H9 (cell line): ENCODE measurements at places on chromosomes 16 and 17. TPM values are rescaled to one million over a fixed set of nuclear protein-coding genes. Genes with fewer than 3 reads are reported as not detected.

SSTR5 gene
- 0.22 and 0.37 TPM in 2 replicates for total RNA-seq

PTRH2 gene
- total RNA-seq: 40.4 and 40.8 TPM in 2 replicates

OSGIN1 gene
- total RNA-seq: 0.48 and 0.63 TPM in 2 replicates

DNA sequence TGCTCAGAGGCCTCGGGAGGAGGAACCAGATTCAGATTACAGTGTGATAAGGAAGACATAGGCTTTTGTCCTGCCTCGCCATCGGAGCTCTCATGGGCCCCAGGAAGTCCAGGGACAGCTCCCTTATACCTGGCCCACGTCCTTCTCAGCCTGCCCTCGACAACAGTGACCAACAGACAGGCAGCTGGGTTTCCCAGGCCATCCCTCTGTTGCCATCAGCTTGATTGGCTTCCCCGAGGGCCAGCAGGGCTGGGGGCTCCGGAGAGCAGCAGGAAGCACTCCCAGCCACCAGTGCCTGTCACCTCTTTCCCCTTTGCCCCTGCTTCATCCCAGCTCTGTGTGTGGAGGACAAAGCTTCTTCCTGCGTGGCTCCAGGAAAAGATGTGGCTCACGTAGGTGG is 17.6 kb downstream of the CD300A start:
- peak; percentile 22 for DNase-seq
- no peaks in the 10 kb centered on the region for H3K27me3 ChIP-seq
- no peaks in the 10 kb centered on the region for H3K4me1 ChIP-seq
- H3K27ac ChIP-seq: no peak overlapping the region

DNA sequence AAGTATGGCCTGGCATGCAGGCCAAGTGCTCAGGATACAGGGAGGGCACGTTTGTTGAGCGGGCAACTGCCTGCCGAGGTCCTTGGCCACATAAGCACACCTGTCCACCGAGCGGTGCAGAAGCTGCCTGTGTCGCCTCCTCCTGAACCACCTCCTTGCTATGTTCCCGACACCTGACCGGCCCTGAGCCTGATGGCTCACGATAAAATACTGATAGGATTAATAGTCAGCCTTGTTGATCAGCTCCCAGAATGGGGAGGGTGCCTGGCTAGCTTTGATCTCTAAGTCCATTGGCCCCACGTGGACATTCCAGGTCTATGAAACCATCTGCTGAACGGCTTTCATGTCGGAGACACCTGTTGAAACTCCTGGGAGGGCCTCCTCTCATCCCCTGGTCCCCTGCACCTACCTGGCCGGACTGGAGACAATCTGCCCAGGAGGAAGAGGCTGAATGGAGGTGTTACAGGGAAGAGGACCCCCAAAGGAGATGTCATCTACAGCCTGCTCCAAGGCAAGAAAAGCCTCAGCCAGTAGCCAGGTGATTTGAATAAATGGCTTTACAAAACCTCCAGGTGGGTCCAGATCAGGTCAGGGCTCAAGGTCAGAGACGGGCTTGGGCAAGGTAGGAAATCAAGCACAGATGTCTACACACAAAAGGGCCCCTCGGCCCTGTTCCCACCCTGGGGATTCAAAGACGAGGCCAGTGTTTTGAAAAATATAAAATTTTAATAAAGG is 33.4 kb downstream of the AXIN2 start:
- peak; percentile 25 for DNase-seq
- H3K4me3 ChIP-seq: no peak overlapping the region
- peaks cover 29% of the 10 kb centered on the region for H3K36me3 ChIP-seq
- no peaks in the 10 kb centered on the region for H3K27me3 ChIP-seq
- H3K4me1 ChIP-seq: peaks cover 3% of the 10 kb centered on the region; the same call in 1 of the 2 replicates
